ENCODE measurements at places on chromosomes 3 and 15. TPM values are rescaled to one million over a fixed set of nuclear protein-coding genes. Genes with fewer than 3 reads are reported as not detected.

DNA sequence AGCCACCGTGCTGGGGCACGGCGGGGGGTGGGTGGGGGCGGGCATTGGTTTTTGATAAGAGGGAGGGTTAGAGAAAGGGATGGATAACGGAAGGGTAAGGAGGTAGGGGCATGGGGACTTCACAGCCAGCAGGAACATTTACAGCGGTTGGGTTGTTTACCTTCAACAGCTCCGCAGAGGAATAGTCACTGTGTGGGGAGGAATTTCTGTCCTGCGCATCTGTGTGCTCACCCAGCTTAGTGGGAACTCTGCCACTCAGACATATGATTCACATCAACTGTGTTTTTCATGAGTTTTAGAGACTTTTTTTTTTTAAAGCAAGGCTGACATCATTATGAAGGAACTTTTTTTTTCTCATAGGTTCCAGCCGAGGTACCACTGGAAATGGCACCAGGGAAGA is 19.6 kb downstream of the CHRD start:
- H3K27me3 ChIP-seq: peaks cover 20% of the 10 kb centered on the region
- H3K27ac ChIP-seq: no peak overlapping the region
- H3K4me3 ChIP-seq: no peak overlapping the region
- H3K4me1 ChIP-seq: no peaks in the 10 kb centered on the region

DNA sequence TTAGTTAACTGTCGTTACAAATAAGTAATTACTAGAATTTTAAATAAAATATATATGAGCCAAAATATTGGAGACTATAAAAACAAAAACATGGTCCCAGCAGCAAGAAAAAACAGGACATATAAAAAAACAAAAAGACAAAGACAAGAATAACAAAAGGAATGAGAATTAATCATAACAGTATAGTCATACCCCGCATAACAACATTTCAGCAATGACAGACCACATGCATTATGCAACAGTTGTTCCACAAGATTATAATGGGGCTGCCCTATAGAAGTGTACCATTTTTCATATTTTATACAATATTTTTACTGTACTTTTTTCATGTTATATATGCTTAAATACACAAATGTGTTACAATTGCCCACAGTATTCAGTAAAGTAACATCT is 5.6 kb downstream of the HLTF start:
- no peaks in the 10 kb centered on the region for H3K4me1 ChIP-seq
- H3K36me3 ChIP-seq: no peaks in the 10 kb centered on the region
- no peak overlapping the region for H3K4me3 ChIP-seq

DNA sequence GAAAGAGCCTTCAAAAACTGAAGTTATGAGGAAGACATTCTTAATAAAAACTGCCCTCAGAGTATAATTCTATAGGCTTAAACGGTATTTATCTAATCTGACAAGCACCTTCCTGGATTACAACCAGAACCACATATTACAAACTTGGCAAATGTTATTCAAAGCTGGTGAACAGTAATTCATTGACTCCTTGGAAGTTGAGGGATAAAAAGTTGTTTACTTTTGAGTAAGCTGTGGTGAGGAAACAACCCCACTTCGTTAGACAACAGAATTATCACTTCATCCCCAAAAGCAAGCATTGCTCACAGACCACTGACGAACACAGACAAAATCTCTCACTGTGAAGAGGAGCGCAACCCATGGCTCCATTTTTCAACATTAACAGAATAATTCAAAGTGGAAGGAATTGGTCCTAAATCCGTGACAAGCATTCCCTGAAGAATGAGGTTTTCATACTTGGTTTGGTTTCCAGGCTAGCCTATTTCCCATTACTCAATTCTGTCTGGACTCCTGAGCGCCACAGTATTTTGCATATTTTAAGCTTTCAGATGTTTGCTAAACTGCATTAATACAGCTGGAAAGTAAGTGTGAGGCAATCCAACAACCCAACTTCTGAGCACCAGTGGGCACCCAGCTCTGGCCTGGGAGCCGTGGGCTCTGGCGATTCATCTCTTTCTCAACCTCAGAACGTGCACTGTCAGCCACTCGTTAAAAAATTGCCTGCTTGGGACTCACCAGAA is 32.7 kb downstream of the LRIG1 start:
- peaks cover 27% of the 10 kb centered on the region for H3K4me1 ChIP-seq
- H3K36me3 ChIP-seq: no peaks in the 10 kb centered on the region
- no peak overlapping the region for H3K27ac ChIP-seq
- H3K4me3 ChIP-seq: no peak overlapping the region

- H3K4me3 ChIP-seq: no peak overlapping the region
- DNase-seq: no peak
- H3K4me1 ChIP-seq: peaks cover 15% of the 10 kb centered on the region
- H3K27ac ChIP-seq: no peak overlapping the region
- H3K36me3 ChIP-seq: no peaks in the 10 kb centered on the region
Measured at GRCh38 chr3:107426223-107426622, 49.0 kb downstream of the CCDC54 start.

GRCh38 chr15:64687172-64687571 is 88.2 kb downstream of the RBPMS2 start:
- DNase-seq: no peak
- H3K36me3 ChIP-seq: peaks cover 18% of the 10 kb centered on the region
- no peak overlapping the region for H3K4me3 ChIP-seq
- H3K27me3 ChIP-seq: no peaks in the 10 kb centered on the region
- H3K4me1 ChIP-seq: no peaks in the 10 kb centered on the region

GRCh38 chr15:83845230-83845629 is 191.3 kb downstream of the ADAMTSL3 start:
- H3K4me3 ChIP-seq: no peak overlapping the region
- H3K4me1 ChIP-seq: no peaks in the 10 kb centered on the region
- H3K27ac ChIP-seq: peak overlapping the region; percentile 59
- H3K27me3 ChIP-seq: no peaks in the 10 kb centered on the region
- H3K36me3 ChIP-seq: no peaks in the 10 kb centered on the region
- no peak for DNase-seq

DNA sequence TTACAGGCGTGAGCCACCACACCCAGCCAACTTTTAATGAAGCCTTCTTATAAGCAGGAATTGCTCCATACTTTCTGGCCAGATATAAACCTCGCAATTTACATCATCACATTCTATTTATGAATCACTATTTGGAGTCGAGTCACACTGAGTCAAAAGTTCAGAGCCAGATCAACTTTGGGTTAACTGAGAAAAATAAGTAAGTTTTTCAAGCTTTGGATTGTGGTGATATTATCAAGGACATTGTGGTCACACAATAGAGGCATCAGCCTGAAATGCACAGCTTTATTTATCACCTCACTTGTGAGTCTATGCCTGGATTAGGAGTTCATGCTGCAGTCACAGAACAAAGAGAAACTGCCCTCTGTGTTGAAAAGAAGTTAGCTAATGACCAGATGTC is 1163.5 kb downstream of the ROBO1 start:
- no peaks in the 10 kb centered on the region for H3K36me3 ChIP-seq
- H3K27ac ChIP-seq: no peak overlapping the region
- H3K4me1 ChIP-seq: no peaks in the 10 kb centered on the region
- no peak for DNase-seq
- no peaks in the 10 kb centered on the region for H3K27me3 ChIP-seq

GRCh38 chr3:160703974-160704373 is 27.0 kb downstream of the ARL14 start:
- H3K27ac ChIP-seq: no peak overlapping the region
- no peaks in the 10 kb centered on the region for H3K27me3 ChIP-seq
- H3K4me3 ChIP-seq: no peak overlapping the region
- H3K36me3 ChIP-seq: no peaks in the 10 kb centered on the region
- no peaks in the 10 kb centered on the region for H3K4me1 ChIP-seq

DNA sequence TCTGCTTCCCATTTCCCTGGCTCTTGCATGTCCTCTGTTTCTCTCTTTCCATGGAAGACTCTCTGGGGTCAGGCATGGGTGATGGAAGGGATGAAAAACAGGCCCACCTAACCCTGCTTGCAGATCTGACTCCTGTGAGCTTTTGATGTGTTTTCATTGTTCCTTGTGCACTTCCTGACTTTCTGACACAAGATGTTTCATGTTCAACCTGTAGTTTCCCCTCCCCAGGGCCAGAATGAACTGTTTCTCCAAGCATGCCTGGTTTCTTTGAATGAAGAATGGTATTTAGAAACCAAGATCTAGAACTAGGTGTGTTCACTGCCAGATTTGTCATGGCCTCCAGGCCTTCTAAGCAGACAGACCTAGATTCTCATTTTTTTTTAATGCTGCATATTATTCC is 36.1 kb upstream of the CRTC3 start:
- DNase-seq: no peak
- H3K27me3 ChIP-seq: no peaks in the 10 kb centered on the region

- no peak for DNase-seq
- no peaks in the 10 kb centered on the region for H3K4me1 ChIP-seq
- peaks cover 39% of the 10 kb centered on the region for H3K36me3 ChIP-seq
- H3K27me3 ChIP-seq: no peaks in the 10 kb centered on the region
- no peak overlapping the region for H3K27ac ChIP-seq
- H3K4me3 ChIP-seq: no peak overlapping the region
Measured at GRCh38 chr15:75416584-75416983, 34.9 kb downstream of the SIN3A start.

DNA sequence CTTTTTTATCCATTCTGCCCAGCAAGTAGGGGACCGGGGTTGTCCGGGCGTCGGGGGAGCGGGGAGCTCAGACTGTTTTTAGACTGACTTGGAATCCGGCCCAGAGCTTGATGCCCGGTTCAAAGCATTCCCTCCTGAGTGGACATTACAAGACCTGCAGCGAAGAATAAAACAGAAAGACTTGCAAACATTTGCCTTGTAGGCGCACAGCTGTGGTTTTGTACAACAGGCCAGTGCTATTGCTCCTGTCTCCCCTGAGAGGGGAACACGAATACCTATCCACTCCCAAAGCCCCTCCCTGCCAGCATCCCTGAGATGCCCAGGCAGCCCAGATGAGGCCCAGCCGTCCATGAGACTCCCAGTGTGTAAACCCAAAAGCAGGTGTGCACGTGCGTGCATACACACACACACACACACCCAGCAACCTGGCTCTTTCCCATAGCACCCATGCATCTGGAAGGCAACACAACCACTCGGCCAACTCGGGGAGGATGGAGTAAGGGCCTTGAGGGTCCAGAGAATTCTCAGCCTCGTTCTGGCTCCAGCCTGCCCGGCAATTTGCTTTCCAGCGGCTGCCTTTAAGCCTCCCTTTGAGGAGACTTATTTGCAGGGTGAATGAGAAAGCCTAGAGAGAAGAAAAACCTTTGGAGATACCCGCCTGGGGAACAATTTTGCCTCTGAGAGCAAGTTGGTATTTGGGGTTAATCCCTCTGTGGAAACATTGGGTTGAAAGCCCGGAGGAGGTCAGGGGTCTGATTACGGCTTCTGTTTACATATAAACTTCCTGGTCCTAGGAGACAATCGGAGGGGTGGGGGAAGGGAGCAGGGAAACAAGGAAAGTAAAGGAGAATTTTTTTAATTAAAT is 161.0 kb upstream of the HES1 start:
- peak; percentile 41 for DNase-seq
- H3K36me3 ChIP-seq: no peaks in the 10 kb centered on the region
- no peak overlapping the region for H3K27ac ChIP-seq
- no peaks in the 10 kb centered on the region for H3K27me3 ChIP-seq
- H3K4me1 ChIP-seq: peaks cover 10% of the 10 kb centered on the region

DNA sequence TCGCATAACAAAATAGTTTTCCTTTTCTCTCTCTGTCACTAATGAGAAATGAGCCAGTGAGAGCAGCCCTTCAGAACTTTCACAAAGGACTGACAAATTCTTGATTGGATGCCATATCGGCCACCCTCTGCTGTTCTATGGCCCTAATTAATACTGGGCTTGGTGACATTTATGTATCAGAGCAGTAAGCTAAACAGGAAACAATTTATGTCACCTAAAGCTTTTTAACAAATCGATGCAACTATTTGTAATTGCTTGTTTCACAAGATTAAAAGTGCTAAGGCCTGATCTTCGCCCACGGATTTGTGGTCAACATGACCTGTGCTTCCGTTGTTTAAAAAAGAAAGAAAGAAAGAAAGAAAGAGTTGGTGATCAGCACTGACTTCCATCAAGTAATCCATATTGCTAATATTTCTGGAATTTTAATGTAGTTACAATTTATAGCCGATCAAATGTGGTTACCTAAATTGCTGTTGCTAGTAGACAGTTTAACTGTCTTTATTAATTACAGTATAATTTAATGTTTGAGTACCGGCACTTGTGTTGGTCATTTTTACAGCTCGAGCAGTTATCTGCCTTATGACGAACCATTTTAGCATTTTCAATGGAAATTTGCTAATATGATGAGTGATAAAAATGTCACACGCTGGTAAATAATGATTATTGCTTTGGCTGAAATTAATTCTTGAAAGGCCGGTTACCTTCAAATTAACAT is 631.3 kb downstream of the FOXP1 start:
- H3K27ac ChIP-seq: no peak overlapping the region
- DNase-seq: no peak
- H3K4me3 ChIP-seq: no peak overlapping the region
- no peaks in the 10 kb centered on the region for H3K4me1 ChIP-seq

GRCh38 chr15:86062646-86063243 is 16.9 kb upstream of the AGBL1 start:
- no peaks in the 10 kb centered on the region for H3K27me3 ChIP-seq
- H3K4me1 ChIP-seq: no peaks in the 10 kb centered on the region
- H3K4me3 ChIP-seq: no peak overlapping the region
- no peak overlapping the region for H3K27ac ChIP-seq
- H3K36me3 ChIP-seq: no peaks in the 10 kb centered on the region

DNA sequence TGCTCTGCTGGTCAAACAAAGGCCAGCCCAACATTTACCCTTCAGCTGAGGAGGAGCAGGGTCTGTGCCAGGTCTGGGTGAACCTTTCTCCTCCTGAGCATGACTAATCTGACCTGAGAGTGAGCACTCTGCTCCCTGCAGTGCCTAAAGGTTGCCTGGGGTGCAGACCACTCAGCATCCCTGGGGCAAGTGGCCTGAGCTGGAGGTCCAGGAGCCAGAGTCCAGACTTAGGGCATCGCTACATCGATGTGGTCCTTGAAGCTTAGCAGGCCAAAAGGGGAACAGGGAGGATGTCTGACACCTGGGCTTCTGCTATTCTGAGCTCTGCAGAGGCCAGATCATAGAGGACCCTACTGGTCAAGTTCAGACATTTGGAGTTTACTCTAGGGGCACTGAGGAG is 119.1 kb downstream of the FAM43A start:
- H3K27ac ChIP-seq: no peak overlapping the region
- no peak for DNase-seq
- H3K4me1 ChIP-seq: no peaks in the 10 kb centered on the region
- H3K36me3 ChIP-seq: no peaks in the 10 kb centered on the region
- H3K4me3 ChIP-seq: no peak overlapping the region

GRCh38 chr3:27861046-27862036 is 139.2 kb upstream of the EOMES start:
- no peaks in the 10 kb centered on the region for H3K4me1 ChIP-seq
- DNase-seq: no peak
- no peak overlapping the region for H3K4me3 ChIP-seq
- no peak overlapping the region for H3K27ac ChIP-seq
- no peaks in the 10 kb centered on the region for H3K27me3 ChIP-seq
- no peaks in the 10 kb centered on the region for H3K36me3 ChIP-seq

GRCh38 chr3:182364323-182364722 is 429.0 kb upstream of the ATP11B start:
- no peak overlapping the region for H3K4me3 ChIP-seq
- H3K27me3 ChIP-seq: no peaks in the 10 kb centered on the region
- DNase-seq: no peak

GPR87 gene
- polyA plus RNA-seq: not detected

ACKR4 gene
- 7.0 TPM for polyA plus RNA-seq

REC114 gene
- polyA plus RNA-seq: not detected

SEMA4B gene
- polyA plus RNA-seq: 31.8 TPM

OCA2 gene
- not detected for polyA plus RNA-seq

ROBO2 gene
- polyA plus RNA-seq: 1.7 TPM

GLDN gene
- 0.87 TPM for polyA plus RNA-seq

PEX5L gene
- 0.81 TPM for polyA plus RNA-seq

Measured in small intestine (tissue), 16 donors.